Hematopoietic multipotent progenitor cell treated with erythropoietin and hydrocortisone succinate and interleukin-3 and kit ligand, for 8 days (in vitro differentiated cells): ENCODE measurements at places on chromosomes 12 and 14.

- DNase-seq, result no peak
Measured at GRCh38 chr14:68395604-68396003, 397.3 kb downstream of the ZFP36L1 start.

DNA sequence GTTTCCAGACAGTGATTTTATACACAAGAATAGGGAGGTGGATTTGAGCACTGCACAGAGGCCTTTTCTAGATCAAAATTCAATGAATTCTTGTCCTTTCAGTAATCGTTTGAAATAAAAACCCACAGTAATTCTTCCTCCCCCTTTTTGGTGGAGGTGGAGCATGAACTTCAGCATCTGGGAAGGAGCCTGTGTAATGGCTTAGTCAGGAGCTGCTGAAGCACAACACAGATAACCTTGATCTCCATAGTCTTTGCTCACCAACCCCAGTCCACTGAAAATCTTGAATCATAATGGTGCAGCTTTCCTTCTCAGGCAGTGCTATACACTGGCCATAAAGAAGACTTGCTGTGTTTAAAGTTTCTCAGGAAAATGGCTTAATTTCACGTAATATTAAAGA, 6.4 kb upstream of the TBPL2 start:
- no peak for DNase-seq

DNA sequence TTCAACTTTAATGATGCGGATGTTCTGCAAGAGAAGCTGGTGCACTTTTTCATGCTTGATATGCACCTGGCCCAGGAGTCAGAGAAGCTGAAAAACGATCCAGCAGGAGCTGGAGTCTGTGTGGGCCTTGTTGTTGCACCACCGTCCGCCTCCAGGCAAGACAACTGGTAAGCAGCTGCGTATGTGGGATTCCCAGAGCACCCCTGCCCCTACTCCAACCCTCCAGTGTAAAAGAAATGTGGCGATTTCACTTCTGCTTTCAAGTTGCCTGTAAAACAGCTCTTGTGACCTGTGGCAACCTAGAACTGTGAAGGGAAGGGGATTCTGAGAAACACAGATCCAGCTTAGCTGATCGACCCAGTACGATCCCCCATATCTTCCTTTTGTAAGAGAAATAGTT, 154.1 kb upstream of the PELI2 start:
- DNase-seq, result no peak

DNA sequence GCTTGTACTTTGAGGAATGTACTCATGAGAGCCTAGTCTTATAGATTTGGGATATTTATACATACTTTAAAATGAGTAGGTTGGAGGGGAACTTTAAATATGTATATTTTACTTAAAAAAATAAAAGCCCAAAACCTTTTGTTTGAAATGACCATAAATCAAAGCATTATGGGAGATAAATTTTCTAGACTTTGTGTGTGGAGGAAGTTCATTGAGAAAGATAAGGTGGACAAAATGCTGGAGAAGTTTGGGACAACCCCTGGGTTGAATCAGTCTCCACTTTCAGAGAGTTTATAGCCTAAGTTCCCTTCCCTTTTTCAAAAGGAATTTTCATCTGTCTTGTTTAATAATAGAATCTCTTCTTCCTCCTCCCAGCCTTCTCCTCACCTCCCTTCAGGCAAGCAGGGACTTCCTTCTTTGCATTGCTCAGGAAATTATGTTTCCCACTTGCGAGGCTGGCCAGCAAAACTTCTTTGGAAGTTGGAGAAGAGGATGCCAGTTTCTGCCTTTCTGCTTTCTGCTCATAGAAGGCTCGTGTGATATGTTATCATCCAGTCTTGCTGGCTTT, 54.2 kb downstream of the CHST11 start:
- no peak for DNase-seq

DNA sequence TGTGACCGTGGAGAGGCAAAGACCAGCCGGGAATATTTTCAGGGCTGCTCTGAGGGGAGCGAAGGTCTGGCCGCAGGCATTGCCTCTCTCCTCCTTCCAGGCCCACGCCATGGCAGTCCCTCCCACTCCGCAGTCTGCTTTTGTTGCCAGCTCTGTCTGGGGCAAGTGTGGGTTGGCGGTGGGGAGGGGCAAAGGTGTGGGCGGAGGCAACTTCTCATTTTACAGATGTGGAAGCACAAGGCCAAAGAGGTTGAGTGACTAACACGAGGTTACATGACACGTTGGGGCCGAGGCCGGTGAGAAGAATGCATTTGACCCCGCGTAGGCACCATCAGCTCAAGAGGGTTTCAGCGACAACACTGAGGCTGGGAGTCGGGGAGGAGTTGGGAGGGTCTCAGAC, 6.1 kb upstream of the FAIM2 start:
- DNase-seq, result no peak

DNA sequence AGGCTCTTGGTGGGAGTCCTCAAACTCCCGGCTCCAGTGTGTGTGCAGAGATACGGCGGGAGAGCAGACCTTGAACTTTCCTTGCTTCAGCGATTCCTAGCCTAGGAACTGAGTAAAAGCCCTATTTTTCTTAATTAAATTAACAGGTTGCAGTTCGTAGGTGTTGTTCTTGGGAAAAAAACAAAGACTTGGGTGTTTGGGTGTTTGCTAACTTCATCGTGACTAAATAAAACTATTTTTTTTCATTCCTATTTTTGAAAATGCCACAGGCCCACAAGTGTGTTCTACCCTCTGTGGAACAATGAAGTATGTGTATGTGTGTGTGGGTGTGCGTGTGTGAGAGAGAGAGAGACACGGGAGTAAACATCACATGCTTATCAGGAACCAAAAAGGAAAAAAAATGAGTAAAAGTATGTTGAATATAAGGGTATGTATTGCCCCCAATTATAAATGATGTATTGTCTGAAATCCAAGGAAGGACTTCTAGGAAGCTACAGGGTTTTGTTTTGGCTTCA, 651 bp downstream of the TMEM117 start:
- peak; percentile 62 for DNase-seq
